ENCODE measurements at places on chromosomes 11 and 22.
A peak's percentile ranks its signal among the peaks of the same experiment; 100 is the strongest.

- DNase-seq = no peak
Measured at GRCh38 chr11:74238243-74238642, 67.2 kb downstream of the PPME1 start.

- no peak for DNase-seq
Measured at GRCh38 chr11:23201936-23202522, 341.8 kb upstream of the CCDC179 start.

DNA sequence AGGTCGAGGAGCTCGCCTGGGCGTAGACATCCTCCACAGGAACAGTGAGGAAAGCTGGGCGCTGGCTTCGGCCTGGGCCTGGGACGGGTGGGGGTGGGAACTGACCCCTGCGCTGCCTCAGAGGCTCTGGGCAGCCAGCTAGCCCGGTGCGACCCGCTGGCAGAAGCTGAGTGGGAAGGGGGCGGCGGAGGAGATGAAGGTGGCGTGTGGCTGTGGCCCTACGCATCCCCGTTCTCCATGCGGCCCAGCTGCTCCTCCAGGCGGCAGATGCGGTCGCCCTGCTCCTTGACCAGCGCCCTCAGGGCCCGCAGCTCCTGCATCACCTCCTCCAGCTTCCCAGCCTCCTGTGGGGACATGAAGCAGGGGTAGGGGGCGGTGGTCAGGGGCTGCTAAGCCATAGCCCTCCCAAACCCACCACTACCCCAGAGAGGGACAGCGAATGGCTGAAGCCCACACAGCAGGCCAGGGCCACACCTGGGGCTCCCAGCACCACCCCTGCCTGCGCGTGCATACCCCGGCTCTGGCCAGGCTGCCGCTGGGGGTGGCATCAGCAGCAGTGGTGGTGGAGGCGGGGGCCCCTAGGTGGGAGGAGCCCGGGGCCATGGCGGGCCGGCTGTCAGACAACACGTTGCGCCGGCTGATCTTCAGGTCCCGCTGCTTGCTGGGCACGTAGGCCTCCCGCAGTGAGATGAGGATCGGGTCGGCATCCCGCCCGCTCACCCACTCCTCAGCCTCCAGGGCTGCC, 848 bp upstream of the PTPRCAP start:
- peak; percentile 45 for DNase-seq

DNA sequence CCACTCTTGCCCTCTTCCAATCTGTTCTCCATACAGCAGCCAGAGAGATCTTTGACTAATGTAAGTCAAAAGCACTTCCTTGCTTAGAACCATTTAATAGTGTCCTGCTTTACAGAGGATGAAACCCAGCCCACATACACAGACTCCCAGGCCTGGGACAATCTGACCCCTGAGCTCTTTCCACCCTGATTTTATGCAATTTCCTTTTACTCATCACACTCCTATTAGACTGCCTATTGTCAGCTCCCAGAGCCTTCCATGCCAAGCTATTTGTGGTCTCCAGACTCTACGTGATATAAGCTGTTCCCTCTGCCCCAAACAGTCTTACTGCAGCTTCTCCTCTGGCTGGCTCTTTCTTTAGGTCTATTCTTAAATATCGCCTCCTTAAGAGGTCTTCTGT, 28.1 kb downstream of the ME3 start:
- DNase-seq = no peak

DNA sequence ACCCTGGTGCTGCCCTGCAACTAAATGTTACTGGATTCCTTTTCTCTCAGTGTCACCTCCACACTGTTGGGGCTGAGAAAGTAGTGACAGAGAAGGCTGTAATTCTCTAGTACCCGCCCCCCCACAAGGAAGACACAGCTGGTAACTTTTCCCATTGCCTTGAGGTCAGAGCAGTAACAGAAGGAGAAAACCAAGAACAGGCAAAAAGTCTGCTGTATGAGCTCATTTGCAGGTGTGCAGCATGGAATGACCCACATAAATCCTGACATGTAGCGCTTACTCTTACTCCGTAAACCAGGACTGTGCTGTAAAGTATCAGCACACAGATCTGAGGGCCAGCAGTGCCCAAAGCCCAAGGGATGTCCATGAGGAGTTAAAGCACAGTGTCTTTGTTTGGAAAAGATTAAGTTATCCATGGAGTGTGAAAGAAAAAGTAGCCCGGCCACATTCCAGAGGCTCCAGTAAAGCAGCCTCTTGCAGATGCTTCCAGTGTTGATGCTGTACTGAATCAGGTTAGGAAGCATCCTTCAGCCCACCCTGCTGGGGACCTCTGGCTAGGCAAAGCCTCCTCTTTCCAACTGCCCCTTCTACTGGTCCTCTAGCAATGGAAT, 120.7 kb downstream of the PLEKHA7 start:
- DNase-seq = no peak

GRCh38 chr11:61541598-61541997, 33.0 kb downstream of the LRRC10B start:
- DNase-seq = no peak

DNA sequence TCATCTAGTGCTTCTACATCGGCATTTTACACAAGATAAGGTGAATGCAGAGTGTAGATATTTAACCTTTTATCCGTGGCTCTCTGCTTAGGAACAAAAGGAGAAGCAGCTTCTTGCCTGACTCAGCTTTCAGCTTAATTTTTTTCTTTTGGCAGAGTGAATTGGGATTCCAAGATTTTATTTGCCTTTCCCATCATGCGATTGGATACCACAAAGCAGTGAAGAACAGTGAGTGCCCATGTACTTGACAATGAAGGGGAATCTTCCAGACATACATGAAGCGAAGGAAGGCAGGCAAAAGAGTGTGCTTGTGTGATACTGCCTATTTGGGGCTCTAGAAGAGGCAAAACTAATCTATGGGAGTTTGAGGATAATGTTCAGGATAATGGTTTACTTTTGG, 17.0 kb upstream of the CHKA start:
- no peak for DNase-seq

GRCh38 chr22:49306632-49307480, 520.8 kb downstream of the BRD1 start:
- no peak for DNase-seq

GRCh38 chr11:95277868-95278267, 46.9 kb upstream of the SESN3 start:
- DNase-seq = no peak

DNA sequence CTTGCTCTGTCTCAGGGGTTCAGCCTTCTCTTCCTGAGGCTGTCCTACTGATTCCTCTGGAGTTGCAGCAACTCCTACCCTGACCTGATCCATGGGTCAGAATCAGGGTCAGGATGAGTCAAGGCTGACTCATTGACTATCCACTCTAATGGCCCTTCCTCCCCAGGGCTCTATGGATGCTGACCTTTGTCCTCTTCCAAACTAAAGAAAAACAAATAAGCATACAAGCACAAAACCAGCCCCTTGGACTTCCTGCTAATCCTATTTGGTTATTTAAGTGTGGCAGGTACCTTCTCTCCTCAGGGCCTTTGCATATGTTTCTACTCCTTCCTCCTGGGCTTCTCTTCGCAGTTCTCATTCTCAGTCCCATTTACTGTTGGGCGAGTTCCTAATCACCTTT, 204.5 kb upstream of the NAV2 start:
- no peak for DNase-seq

DNA sequence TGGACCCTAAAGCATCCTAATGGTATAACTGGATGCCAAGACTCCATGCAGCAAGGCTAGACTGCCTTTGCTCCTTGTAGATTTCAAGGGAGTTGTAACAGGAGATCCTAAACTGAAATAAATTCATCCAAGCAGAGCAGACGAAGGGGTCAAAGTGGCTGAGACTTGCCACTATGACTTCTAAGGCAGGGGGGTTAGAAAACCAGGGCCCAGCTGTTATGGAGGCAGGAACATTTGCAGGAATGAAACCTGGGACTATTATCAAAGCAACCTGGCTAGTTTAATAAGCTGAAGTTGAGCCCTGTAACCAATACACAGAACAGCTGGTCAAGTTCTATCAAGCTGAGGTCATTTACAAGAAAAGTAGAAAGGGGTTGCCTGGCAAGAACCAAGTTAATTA, 122.2 kb upstream of the TRPC6 start:
- no peak for DNase-seq

- DNase-seq = no peak
Measured at GRCh38 chr11:66083767-66084166, 13.7 kb downstream of the PACS1 start.

GRCh38 chr11:69644071-69644961, 3.4 kb downstream of the CCND1 start:
- DNase-seq = no peak

GRCh38 chr22:40237241-40237640, 59.5 kb downstream of the TNRC6B start:
- DNase-seq = no peak

- no peak for DNase-seq
Measured at GRCh38 chr22:35782504-35782903, 64.8 kb downstream of the APOL5 start.

GRCh38 chr22:45612451-45612901, 59.2 kb upstream of the ATXN10 start:
- no peak for DNase-seq

GRCh38 chr22:45397806-45398205, 15.6 kb downstream of the SMC1B start:
- no peak for DNase-seq

DNA sequence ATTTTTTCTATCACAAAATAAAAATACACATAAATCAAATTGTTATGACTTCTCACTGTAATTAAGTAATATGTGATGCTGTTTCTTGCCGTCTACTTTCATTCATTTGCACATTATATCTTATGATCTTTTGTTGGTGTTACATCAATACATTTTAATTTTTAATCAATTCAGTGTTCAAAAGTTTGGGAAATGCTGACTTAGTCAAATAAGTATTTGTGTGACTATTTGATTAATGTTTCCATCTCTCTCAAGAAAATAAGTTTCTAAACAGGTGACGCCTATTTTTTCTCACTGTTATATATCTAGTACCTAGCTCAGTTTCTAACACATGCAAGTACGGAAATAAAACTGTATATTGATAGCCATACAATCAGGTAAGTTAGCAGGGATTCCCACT, 329.5 kb upstream of the KIRREL3 start:
- no peak for DNase-seq

- no peak for DNase-seq
Measured at GRCh38 chr11:45275828-45276227, 10.3 kb downstream of the SYT13 start.

- no peak for DNase-seq
Measured at GRCh38 chr11:118618115-118618990, 10.9 kb downstream of the PHLDB1 start.

- no peak for DNase-seq
Measured at GRCh38 chr11:73549376-73549775, 48.5 kb downstream of the FAM168A start.

GRCh38 chr11:1822648-1823375, 12.0 kb upstream of the SYT8 start:
- no peak for DNase-seq

DNA sequence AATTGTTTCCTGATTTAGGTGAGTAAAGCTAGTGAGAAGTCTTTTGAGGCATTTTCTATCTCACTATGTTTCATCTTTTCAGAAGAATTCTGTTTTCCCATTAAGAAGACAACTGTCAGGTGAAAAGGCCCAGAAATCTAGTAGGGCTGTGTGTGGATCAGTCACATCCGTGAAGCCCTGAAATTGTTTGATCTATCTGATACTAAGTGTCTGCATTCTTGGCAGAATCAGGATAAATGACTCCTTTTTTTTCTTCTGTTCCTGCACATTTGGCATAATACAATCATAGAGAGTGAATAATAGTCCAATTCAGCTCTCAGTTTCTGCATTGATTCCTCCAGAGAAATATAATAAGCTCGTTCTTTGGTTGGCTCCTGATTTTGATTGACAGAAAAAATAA, 208.3 kb downstream of the NAV2 start:
- no peak for DNase-seq

DNA sequence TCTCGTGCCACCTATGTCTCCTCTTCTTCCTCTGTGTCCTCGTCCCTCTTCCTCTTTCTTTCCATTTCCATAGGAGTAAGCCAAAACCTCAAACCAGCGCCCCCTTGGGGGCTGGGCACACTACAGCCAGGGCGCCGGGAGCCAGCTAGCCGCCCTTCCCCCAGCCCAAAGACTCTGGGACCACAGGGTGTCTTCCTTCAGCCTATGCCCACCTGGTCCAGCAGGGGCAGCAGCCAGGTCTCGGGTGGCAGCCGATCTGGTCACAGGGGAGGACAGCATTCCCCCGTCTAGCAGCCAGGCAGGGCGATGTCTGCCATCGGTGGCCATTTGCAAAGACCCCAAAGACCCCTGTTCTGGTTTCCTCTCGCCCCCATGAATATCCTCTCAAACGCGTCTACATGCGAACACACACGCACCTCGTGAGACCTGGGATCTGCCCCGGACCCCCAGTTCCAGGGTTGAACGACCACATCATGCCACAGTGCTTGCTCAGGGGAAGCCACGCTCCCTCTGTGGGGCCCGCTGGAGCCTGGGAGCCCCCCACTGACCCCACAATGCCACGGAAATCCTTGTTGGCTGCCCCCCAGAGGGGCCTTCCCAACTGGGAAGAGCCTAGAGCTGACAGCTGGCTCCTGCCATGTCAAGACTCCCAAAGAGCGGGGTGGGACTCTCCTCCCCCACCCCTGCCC, 546.0 kb upstream of the CCDC179 start:
- no peak for DNase-seq

DNA sequence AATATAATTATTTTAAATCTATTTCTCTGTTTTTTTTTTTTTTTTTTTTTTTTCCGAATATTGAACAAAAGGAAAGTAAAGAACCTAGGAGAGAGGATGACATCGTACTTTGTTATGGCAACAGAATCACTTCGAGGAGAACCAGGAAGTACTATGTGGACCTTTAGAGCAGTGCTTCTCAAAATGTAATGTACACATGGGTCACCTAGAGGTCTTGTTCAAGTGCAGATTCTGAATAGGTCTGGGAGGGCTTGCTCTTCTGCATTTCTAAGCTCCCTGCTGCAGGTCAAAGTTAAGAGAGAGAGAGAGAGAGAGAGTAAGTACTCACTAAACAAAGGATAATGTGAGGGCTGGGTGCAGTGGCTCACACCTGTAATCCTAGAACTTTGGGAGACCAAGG, 419.5 kb upstream of the TENM4 start:
- no peak for DNase-seq

DNA sequence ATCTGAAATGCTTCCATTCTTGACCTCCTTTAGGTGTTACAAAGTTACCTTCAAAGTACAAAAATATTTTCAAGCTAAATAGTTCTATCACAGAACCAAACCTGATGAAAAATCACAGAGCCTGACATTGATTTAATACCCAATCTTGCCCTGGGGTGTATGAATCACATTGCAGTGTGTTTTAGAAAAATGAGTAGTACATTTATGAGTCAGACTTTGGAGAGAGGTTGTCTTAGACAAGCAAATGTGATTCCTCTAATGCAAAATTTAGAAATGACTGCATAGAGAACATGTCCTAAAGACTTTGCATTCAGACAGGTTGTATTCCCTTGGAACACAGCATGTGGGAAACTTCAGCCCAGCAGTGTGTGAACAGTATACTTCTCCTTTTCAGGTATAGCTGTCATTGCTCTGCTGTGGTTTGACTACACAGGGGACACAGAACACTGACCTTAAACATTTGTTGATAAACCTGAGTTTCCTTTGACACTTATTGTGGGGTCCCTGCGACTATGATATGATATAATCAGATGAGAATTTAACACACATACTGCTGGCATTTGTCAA, 972.1 kb downstream of the JRKL start:
- DNase-seq = no peak
